ENCODE measurements at places on chromosomes 2 and 18. TPM values are rescaled to one million over a fixed set of nuclear protein-coding genes. Genes with fewer than 3 reads are reported as not detected.

DNA sequence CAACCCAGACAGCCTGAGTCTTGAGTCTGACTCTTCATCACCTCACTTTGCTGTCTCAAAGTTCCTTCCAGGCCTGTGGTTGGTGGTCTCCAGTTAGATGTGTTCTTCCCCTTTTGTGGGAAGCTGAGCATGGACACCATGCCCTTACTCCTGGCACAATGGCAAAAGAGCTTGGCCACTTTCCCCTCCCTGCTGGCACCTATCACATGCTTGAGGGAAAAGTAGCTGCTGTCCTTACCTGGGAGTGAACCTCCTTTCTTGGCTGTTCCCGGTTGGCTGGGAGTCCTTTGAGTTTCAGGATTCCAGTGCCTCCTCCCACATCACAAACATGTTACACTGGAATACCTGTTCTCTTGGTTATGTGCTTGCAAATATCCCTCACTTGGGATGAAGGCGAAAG lies 97.8 kb downstream of the GATA6 start:
- no peak for DNase-seq

DNA sequence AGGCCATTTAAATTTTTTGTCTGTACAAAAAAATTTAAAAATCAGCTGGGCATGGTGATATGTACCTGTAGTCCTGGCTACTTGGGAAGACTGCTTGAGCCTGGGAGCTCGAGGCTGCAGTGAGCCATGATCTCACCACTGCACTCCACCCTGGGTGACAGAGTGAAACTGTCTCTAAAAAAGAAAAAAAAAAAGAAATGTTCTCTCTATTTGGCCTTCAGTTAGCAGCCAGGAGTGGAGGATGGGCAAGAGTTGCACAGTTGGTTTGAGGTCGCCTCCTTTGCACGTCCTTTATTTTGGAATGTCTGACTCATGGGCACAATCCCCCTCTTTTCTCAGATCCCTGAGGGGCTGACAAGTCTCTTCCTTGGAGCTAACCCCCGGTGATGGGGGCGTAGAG lies 26.3 kb downstream of the ITM2C start:
- DNase-seq, result no peak

- no peak for DNase-seq
Measured at GRCh38 chr2:76075126-76075525, 364.4 kb upstream of the GCFC2 start.

- peak; percentile 63 for DNase-seq
Measured at GRCh38 chr2:69716555-69717120, 25.3 kb upstream of the ANXA4 start.

DNA sequence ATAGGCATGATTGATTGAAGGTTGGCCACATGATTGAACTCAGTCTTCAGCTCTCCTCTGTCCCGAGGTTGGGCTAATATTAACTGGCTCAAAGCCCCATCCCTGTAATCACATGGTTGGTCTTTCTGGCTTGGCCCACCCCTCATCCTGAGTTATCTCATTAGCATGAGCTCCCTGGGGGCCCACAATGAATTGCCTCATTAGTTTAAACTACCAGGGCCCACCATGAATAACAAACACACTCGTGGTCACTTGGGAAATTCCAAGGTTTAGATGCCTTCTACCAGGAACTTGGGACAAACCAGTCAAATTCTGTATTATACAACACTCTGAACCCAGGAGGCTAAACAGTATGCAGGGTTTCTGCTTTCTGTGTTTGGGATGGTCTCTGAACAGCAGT lies 121.7 kb upstream of the B3GNT2 start:
- no peak for DNase-seq

DNA sequence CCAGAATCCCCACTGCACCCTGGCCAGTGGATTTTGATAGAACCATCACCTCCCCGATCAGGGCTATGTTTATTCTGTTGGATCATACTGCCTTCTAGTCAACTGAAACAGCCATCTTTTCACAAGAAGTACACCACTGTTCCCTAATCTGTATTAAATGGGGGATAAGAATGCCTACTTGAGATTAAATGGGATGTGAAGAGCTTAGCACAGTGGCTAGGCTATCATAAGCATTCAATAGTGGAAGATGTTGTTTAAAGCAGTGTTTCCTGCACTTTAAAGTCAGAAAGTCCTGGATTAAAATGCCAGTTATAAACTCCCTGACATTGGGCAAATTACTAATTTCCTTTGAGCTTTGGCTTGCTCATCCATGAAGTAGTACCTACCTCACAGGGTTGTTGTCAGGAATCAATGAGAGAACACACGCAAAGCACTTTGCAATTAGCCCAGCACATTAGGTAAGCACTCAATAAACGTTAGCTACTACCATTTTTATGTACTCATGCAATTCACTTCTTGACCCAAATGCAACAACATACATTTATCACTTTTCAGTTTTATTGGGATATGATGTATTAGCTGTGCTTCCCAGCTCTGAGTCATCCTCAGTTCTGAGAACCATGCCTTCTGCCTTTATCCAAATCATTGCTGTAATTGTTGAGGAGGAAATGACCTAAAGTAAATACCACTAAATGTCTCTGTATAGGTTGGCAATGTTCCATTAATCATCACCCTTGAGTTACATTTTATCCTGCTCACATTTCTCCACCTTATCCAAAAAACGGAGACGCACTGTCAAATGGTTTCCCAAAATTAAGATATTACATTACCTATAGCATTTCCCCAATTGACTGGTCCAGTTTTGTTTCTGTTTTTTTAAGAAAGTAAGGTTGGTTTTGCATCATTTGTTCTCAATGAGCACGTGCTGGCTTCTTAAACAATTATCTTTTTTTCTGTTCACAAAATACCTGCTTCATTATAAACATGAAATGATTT lies 2.1 kb downstream of the TMEM247 start:
- peak; percentile 84 for DNase-seq

GRCh38 chr2:102171946-102172345 lies 14.9 kb upstream of the IL1RL2 start:
- DNase-seq, result no peak

DNA sequence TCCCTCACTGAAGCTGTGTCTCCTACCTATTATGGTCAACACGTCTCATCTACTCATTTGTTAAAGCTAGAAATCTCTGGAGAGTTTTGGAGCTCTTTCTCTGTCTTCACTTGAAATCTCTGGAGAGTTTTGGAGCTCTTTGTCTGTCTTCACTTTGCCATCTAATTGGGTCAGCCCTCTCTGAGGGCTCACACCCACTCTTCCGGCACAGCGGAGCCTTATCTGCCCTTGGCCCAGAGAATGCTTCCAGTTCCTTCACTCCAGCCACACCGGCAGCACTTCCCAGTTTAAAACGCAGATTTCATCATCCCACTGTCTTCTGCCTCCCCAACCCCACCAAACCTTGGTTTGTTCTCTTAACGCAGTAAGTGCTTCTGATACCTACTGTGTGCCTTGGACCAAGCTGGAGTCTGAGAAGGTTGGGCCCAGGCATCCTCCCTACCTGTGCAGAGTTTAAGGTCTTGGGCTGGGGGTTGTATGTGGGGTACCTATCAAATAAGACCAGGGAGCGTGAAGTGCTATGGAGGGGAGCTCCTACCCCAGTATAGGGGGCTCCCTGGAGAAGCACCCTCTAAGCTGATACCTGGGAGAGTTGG lies 5.0 kb downstream of the HPCAL1 start:
- DNase-seq, result no peak

DNA sequence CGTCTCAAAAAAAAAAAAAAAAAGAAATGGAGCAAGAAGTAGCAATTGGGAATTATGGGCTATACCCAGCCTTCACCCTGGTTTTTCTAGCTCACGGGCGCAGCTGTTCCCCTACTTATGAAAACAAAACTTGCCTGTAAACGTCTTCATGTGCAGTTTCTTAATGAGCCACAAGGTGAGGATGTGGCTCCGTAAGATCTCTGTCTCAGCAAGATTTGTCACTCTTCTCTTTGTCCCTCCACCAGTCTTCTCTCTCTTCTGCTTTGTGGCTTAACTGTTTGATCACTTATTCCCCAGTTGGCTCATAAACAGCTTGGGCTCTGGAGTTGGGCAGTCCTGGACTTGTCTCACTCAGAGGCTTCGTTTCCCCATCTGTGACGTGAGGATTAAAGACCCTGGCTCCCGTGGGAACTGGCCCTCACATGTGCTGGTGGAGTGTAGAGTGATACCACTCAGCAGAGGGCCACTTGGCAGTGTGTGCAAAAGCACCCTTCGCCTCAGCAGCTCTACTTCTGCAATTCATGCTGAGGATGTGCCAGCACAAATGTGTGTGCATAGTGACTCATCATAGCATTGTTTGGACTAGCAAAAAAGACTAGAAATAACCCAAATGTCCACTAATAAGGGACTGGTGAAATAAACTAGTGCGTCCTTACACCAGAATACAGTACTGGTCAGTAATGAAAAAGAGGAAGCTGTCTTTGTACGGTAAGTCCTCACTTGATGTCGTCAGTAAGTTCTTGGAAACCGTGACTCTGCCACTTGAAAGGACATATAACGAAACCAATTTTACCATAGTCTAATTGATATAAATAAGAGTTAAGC lies 8.7 kb downstream of the CEP68 start:
- peak; percentile 81 for DNase-seq

- DNase-seq, result peak; percentile 79
Measured at GRCh38 chr2:113700186-113700841, 56.1 kb downstream of the SLC35F5 start.

DNA sequence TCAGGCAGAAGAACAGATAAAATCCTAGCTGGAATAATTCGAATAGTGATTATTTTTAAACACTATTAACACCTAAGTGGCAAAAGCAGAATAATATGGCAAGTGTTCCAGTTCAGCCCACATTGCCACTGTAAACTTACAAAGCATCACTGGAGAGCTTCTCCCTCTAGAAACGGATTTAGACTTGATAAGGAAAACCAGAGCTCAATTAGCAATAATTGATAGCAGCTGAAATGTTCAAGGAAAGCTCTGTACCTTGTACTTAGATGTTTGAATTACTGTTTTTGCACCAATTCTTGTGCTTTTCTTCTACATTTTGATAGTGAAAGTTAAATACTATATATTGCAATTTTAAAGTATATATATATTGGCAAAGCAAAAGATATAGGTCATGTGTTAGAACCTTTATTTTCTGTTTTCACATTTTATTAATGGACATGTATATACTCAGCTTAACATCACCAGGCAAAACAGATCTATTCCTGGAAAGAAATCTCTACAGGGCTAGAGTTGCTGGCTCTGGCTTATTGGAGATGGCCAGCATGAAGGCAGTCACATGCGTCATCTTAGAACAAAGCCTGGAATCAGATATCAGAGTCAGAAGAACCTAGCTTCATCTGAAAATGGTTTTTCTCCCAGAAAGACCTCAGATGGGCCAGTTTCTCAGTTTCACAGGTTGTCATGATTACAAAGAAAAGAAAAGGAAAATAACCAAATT lies 149.1 kb upstream of the CTAGE1 start:
- no peak for DNase-seq

DNA sequence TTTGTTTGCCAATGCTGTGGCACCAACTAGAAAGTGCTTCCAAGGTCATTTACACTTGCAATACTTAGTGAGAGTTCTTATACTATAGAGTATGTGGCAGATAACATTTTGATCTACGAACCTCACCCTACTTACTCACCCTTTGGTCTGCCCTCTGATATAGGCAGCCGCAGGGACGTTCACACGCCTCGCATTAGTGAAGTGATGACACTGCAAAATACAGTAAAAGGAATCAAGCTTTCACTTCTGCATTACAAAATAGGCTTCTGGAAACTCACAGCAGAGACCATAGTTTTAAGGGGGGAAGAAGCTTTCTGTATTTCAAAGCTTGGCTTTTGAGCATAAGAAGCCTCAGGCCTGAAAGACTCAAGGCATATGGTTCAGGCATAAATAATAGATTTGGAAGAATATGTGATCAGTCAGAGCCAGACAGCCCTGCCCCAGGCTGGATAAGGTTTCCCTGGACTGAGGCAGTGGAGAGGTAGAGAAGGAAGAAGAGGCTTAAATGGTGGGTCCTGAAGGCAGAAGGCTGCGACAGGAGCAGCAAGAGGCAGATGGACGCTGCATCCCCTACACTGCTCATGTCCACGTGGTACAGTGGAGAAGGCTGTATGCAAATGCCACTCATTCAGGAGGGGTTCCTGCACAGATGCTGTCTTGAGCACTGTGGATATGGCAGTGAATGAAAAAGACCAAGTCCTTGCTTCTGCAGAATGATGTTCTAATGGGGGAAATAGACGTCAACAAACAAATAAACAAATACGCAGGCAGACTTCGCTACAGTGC lies 63.1 kb downstream of the FECH start:
- DNase-seq, result no peak

- DNase-seq, result peak; percentile 92
Measured at GRCh38 chr18:28065031-28065792, 111.7 kb downstream of the CDH2 start.

DNA sequence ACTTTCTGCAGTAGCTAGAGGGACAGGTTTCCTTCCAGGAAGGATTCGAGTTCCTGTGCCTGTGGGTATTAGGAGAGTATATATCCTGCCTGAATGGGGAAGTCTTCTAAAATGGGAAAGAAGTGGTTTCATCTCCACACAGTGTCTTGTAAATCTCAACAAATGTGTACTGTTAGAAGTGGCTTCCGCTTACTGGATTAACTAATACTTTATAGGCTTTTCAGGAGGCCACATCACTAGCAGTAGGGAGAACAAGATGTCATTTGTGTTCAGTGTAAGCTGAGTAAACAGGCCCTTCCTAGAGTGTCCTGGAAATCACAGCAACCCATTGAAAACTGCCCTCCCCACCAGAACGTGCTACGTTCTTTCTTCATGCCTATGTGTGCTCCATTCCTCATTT lies 12.5 kb upstream of the POLR1B start:
- no peak for DNase-seq

- DNase-seq, result no peak
Measured at GRCh38 chr2:120155308-120155707, 67.9 kb downstream of the TMEM185B start.

GRCh38 chr2:85413592-85414420 lies 3.6 kb upstream of the CAPG start:
- peak; percentile 56 for DNase-seq

DNA sequence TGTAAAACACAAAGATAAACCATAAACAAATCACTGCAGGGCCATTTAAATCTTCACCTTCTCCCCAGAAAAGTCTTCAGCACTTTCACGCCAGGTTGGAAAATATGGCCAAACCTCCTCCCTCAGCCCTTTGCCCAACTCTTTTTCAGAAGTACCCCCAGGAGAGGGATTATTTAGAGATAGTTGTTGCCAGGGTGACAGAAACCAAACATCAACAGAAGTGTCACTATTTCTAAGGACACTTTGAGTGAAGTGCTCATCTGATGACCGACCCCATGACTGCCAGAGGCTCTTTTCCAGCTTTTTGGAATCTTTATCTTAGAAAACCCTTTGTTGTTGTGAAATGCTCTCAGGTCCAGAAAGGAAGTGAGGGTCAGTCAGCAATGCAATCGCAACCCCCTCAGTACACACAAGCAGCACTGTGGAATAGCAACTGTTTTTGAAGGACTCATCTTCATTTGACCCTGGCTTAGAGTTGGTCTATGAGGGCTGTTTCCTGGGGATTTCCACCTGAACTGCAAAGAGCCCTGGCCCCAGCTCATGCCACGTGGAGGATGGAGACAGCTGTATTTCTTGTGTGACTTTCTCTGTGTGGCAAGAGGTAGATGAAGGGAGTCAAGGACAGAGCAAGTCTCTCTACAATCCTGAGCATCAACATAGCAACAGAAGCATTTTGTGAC lies 114.0 kb upstream of the STON1 start:
- DNase-seq, result no peak

Gene FBXO36
- total RNA-seq, result 3.3 TPM

Gene C1QL2
- total RNA-seq, result not detected

Gene RESP18
- total RNA-seq, result not detected

Gene TDRD15
- total RNA-seq, result not detected

Gene CTLA4
- total RNA-seq, result not detected

Gene KCNG2
- total RNA-seq, result not detected

Gene MYL1
- not detected for total RNA-seq

Gene TLX2
- total RNA-seq, result 1.7 TPM

Gene CTDP1
- total RNA-seq, result 16.5 TPM

Gene ALLC
- total RNA-seq, result not detected

Gene SERPINB3
- not detected for total RNA-seq
